B cell (primary cell): ENCODE measurements at places on chromosomes 7 and 10. TPM values are rescaled to one million over a fixed set of nuclear protein-coding genes. Genes with fewer than 3 reads are reported as not detected.

Gene TAS2R41
- polyA plus RNA-seq = not detected in 2 replicates

- no peak for DNase-seq
Measured at GRCh38 chr10:110615057-110615747, 28.9 kb upstream of the RBM20 start.

GRCh38 chr10:110216942-110217661, 9.7 kb downstream of the MXI1 start:
- DNase-seq = no peak

DNA sequence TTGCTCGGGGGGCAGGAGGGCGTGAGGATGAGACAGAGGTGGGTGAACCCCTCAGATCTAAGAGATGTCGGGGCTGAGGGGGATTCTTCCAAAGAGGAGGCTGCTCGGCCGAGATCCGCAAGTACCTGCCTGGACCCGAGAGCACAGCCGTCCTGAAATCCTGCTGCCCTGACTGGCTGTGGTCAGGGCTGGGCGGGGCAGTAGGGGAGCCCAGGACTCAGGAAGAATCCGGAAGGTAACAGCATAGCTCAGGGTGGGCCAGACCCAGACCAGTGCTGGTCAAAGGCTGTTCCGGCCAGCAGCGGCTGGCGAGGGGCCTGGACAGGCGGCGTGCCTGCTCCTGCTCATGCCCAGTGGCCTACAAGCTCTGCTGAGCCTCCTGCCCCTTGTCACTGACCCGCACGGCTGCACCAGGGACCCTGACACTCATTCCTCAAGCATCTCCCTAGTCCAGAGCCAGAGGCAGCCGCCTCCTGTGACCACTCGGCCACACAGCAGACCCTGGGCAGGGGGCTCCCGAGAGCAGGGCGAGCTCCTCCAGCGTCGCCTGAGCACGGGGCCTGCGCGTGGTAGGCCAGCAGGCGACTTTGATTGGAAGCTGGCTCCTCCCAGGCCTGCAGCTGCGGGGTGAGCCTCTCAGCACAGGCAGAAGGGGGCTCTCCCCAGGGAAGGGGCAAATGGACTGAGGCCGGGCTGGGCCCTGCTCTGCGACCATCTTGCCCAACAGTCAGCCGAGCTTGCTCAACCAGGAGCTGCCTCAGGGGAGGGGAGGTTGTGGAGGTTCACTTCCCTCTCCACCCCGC, 3.1 kb upstream of the ADAP1 start:
- DNase-seq = no peak

DNA sequence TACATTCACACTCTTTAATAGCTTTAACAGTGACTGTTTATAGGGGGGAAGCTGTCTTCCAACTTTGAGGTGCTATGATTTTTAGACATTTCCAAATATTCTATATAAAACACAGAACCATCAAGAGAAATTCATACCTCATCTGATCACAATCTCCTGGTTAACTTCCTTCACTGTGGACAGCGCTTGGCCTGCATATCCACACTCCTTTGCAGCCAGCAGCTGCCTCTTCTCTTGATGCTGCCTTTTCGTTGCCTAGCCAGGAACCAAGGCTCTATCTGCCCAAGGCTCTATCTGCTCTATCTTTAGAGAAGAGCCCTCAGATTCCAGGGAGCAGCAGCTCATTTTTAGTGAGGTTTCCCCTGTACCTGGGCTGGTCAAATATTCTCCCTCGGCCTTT, 252.0 kb downstream of the PTEN start:
- no peak for DNase-seq

- no peak for DNase-seq
Measured at GRCh38 chr10:24215196-24215595, 6.3 kb downstream of the KIAA1217 start.
